ENCODE measurements at places on chromosomes 3 and 15.
A peak's percentile ranks its signal among the peaks of the same experiment; 100 is the strongest.

- DNase-seq, result no peak
Measured at GRCh38 chr3:194282436-194283122, 68.5 kb downstream of the CPN2 start.

GRCh38 chr3:132256989-132257388 is 60.2 kb upstream of the ACP3 start:
- peak; percentile 39 for DNase-seq

DNA sequence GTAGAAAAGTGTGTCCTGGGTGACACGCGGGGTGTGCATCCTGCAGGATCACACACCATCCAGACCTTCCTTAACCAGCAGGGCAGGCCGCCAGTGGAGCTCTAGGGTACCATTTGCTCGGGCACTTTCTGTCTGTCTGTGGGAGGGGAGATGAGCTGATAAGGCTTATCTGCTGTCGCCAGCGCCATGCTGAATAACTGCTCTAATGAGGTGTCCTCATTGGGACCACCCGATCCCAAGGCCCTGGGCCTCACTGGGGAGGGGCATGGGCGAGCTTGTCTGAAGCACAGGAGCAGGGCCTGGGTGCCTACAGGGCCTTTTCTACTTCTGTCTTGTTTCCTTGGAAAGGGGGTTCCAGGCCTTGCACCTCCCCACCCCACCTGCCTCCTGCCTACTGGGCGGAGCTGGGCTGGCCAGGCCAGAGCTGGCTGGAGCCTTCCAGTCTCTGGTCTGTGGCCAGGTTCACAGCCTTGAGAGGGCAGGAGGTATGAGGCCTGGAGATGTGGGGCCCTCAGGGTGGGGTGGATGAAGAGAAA is 2.5 kb upstream of the GATA2 start:
- DNase-seq, result no peak

GRCh38 chr3:107938143-107938542 is 152.7 kb downstream of the CD47 start:
- DNase-seq, result no peak

- DNase-seq, result no peak
Measured at GRCh38 chr3:43152649-43153048, 46.8 kb upstream of the POMGNT2 start.

- DNase-seq, result no peak
Measured at GRCh38 chr3:51146781-51147180, 238.3 kb upstream of the MANF start.

DNA sequence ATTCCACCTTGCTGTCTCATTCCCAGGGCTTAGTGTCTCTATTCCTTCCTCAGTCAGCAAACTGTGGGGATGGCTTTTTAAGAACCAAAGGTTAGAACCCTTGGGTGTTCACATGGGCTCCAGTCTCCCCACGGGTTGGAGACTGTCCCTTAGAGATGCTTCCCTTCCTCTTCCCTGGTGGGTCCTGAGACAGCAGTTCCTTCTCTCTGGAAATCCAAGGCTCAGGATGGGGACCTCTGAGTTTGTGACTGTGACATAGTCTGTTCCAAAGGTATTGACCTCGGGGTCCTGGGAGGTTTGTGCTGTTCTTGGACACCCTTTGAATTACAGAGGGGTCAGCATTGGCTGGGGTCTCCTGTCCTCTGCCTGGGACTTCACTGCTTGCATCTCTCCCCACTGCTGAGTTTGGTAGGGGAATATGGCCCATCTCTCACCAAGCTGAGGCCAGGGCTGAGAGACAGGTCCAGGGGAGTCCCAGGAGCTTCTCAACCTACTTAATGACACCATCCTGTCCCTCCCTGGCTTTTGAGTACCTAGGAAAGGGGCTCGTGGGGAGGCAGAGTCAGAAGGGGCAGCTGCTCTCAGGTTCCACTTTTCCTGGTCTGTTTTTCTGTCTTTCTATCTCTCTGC is 1.5 kb downstream of the GRM2 start:
- DNase-seq, result no peak

DNA sequence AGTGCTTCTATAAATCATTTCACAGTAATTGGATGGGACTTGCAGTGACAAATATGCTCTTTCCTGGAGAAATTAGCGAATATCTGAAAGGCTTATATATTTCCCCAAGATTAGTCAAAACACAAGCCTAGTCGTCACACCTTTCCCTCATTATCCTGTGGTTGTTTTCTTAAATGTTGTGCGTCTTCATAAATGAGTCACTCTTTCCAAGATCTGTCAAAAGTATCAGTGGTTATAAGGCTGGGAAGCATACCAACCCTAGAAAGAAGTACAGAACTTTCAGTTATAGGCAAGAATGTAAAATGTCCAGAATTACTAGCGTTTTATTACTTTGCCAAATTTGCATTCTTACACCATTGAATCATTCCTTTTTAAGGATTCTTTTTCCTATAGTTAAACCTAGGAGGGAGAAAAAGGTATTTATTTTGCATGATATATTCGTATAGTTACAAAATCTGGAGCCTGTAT is 33.6 kb downstream of the TMEM212 start:
- no peak for DNase-seq

- no peak for DNase-seq
Measured at GRCh38 chr3:86969500-86970189, 21.3 kb downstream of the VGLL3 start.

GRCh38 chr3:73490453-73491286 is 134.1 kb downstream of the PDZRN3 start:
- DNase-seq, result no peak

- no peak for DNase-seq
Measured at GRCh38 chr15:40595773-40596172, 1.7 kb downstream of the KNL1 start.

- DNase-seq, result no peak
Measured at GRCh38 chr3:33636125-33636850, 81.8 kb downstream of the CLASP2 start.

- no peak for DNase-seq
Measured at GRCh38 chr15:35271371-35272043, 186.4 kb upstream of the NANOGP8 start.

GRCh38 chr15:47887241-47887800 is 170.0 kb downstream of the SEMA6D start:
- DNase-seq, result no peak

- DNase-seq, result no peak
Measured at GRCh38 chr3:124972457-124972856, 37.9 kb upstream of the MUC13 start.

- no peak for DNase-seq
Measured at GRCh38 chr3:108552267-108553159, 36.7 kb downstream of the CIP2A start.

GRCh38 chr3:38117163-38117716 is 19.7 kb downstream of the ACAA1 start:
- DNase-seq, result no peak

DNA sequence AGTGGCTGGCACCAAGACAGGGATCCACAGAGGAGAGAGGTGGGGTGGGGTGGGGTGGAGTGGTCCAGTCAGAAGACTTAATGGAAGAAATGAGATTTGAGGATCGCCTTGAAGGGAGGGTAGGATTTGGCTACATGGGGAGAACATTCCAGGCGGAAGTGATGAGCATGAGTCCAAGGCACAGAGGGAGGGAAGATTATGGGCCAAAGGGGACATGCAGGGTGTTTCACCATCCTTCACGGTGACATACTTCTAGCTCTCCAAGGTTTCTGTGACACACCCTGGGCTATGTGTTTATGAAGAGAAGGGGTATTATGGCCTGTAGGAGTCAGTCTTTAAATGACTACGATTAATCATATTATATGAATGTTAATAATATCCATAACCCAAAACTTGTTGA is 7.7 kb upstream of the FBN1 start:
- DNase-seq, result no peak

DNA sequence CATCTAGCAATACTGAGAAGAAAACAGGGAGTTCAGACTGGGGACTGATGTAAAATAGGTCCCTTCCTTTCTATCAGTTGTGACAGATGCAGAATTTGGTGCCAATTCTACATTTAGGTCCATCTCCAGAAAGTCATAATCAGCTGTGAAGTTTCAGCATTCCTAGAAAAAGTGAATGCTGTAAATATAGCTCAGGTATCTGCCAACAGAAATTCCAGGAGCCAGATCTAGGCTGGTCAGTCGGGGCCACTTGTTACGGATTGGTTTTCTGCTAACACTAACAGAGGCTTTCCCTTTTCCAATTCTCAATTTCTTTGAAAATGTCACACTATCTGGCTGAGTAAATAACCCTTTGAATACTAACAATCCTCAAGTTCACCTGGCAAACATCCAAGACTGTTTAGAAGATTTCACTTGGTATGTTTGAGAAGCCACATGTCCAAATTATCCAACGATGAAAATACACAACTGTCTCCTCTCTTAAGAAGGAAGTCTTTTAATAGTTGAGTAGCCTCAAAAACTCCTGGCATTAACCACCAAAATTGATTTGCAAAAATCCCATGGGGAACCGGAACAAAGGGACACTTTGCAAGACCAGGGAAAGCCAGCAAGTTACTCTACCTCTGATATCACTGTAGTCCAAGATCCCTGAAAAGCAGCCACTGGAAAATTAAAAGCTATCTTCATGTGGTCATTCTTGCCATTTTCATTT is 222.3 kb downstream of the ZMAT3 start:
- no peak for DNase-seq

- no peak for DNase-seq
Measured at GRCh38 chr15:100332231-100332630, 9.5 kb downstream of the ADAMTS17 start.

GRCh38 chr15:53384417-53384816 is 375.0 kb downstream of the WDR72 start:
- no peak for DNase-seq

GRCh38 chr3:154480033-154480432 is 50.0 kb upstream of the GPR149 start:
- no peak for DNase-seq

- DNase-seq, result no peak
Measured at GRCh38 chr3:15295506-15295905, 36.9 kb downstream of the SH3BP5 start.
